ENCODE measurements at places on chromosomes 3 and 15.

DNA sequence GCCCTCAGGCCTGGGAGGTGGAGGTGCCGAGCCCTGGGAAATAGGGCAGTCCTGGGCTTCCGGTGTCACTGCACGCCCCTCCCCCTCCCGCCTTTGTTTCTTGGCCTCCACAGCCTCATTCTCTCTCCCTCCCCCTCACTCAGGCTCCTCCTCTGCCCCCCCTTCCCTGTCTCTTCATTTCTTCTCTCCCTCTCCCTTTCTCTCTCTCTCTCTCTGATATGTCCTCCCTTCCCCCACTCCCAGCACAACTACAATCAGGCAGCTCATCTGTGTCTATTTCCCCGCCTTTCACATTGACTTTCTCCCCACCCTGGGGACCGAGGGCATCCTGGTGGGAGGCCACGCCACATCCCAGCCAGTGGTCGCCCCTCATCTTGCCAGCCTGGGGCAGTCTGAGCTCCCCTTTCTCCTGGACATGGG lies 40.2 kb downstream of the IDH2 start:
- DNase-seq: no peak

- DNase-seq: no peak
These were observed 32.3 kb downstream of the PSTPIP1 start for GRCh38 chr15:77027111-77027696.

GRCh38 chr3:17090280-17090983 lies 205.7 kb downstream of the PLCL2 start:
- no peak for DNase-seq

DNA sequence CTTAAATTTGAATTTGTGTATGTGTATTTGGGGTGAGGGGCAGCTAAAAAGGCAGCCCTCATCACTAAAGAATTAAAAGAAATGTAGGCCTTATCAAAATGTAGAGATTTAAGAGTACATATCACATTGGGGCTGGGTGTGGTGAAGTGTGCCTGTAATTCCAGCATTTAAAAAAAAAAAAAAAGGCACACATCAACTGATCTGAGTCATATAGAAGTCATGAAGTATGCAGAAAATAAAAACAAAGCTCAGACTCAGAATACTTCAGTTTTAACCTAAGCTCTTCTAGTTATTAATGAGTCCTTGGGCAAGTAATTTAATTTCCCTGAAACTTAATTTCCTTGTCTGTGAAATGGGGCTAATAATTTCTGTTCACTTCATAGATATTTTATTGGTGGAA lies 31.6 kb downstream of the SLC24A1 start:
- DNase-seq: no peak

GRCh38 chr3:64167351-64167750 lies 57.9 kb downstream of the PRICKLE2 start:
- DNase-seq: no peak

DNA sequence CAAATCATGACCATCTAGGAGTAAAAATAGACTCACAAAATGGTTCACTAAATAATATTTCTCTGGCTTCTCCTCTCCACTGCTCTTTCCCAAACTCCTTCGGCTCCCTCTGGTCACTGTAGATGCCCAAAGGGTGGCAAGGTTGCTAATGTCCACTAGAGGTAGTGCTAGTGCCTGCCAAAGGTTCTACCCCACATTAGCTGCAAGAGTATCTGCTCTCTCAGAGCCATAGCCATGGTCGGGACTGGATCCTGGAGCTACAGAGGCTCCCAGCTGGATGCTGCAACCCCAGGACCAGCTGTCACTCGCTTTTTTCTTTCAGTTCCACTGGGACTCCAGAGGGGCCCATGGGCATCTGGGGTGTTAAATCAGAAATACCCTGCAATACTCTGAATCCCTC lies 8.5 kb downstream of the HTR3D start:
- DNase-seq: peak; percentile 66

DNA sequence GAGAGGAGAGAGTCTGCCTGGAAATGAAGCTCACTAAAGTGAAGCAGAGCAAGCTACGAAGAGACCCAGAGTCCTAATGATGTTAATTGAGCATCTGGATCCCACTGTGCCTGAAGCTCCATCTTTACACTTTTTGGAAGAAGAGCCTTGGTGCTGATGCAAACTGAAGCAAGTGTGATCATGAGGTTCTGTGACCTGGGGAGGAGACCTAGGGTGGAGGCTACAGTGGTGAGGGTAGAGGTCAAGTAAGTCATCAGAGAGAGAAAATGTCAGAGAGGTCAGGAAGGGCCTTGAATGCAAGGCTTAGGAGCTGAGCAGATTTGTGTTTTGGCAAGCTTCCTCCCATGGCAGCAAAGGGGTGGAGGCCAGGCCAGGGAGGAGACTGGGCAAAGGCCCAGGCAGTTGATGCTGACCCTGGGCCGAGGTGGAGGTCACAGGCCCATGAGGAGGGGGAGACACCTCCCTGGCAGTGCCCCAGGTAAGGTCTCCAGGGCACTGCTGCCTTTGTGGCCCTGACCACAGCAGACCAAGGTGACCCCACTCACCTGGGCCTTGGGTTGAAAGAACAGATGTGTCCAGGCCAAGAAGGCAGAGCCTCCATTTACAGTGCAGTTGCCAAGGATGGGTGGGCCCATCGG lies 1.6 kb downstream of the GRIP2 start:
- DNase-seq: no peak

DNA sequence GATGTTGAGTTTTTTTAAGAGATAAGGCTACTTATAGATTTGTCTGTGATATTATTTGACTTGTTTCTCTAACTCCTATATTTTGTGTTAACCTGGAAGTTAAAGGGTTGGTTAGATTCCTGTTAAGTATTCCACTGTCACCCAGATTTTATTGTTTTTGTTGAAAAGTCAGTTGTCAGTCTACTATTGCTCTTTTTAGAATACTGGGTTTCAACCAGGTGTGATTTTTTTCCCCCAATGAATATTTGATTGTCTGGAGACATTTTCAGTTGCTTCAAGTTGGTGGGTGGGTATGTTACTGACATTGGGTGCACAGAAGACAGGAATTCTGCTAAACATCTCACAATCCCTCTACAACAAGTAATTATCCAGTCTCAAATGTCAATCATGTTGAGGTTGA lies 43.8 kb upstream of the GPR149 start:
- DNase-seq: no peak

GRCh38 chr3:7506606-7507180 lies 645.8 kb downstream of the GRM7 start:
- DNase-seq: no peak

DNA sequence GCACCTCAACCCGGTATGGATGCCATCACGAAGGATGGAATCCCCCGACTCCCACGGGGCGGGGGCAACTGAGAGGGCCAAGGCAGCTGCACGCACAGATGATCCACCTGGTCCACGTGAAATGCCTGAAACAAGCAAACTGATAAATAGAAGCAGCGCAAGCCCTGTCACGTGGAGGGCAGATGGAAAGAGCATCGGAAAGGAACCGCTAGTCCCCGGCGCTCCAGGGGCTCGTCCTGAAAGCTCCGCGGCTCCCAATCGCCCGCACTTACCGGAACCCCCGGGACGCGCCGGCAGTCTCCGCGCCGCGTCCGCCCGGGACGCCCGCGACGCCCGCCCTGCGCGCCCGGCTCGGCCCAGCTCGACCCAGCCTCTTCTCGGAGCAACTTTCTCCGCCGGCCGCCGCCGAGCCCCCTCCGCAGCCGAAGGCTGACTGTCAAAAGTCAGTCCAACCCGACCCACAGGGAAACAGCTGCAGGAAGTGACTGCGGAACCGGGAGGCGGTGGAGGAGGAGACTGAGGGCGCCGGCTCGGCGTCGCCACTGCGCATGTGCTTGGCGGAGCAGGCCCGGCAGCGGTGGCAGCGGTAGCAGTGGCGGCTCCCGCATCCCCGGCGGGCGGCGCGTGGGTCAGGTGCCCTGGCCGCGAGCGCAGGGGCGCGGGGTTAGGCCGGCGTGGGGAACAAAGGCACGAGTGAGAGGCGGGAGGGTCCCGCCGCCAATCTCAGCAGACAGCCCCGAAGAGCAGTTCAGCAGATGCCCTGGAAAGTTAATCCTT lies at the start of gene ZMAT3:
Gene ZMAT3, minus strand, starts transcription at position 487 of the 777 bp plus-strand sequence. CDS start 4,057 bp downstream, outside the sequence.
- peak; percentile 51 for DNase-seq

DNA sequence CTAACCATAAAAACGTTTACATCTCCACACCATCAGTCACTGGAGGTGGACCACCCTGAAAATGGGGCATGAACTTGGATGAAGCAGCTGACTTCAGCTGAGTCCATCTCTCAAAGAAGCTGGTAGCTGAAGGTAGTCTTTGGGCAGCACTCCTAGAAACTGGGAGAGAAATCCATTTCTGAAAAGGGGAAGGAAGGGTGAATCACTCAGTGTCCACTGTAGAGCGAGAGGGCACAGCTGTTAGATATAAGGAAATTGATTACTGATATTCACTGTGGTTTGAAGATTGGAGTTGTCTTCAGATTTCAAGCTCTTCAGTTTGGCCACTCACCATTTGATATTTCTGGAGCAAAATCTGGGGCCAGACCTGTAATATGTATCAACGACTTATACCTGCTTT lies 499.0 kb upstream of the UBE2E2 start:
- DNase-seq: no peak

DNA sequence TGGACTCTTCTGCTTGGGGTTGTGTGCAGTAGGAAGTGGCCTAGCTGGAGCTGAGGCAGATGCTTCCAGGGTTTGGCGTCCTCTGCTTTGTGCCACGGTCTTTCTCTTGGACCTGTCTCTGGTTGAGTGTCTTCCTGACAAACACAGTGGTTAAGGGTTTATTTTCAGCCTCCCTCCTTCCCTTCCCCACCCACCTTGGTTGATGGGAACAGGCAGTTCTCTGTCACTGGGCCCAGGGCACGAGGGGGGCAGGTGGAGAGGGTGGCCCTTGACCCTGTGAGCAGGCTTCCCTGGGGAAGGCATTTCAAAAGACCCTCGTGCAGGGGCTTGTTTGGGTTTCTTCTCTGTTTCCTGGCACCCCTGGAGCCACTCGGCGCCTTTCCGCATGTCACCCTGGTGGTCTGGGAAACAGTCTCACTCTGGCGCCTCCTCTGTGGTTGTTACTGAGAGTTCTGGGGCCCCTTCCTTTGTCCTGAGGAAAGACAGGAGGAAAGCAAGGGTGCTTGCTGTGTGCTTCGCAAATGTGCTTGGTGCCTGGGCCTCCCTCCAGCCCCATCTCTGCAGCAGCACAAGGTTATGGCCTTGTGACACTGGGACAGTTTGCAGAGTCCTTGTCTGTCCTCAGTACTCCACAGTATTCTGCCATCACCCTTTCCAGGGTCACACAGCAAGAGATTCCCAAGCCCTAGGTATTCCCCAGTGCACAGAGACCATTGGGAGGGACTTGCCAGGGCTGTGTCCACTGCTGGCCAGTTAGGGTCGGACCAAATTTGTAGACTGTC lies 10.3 kb upstream of the STAB1 start:
- DNase-seq: no peak

DNA sequence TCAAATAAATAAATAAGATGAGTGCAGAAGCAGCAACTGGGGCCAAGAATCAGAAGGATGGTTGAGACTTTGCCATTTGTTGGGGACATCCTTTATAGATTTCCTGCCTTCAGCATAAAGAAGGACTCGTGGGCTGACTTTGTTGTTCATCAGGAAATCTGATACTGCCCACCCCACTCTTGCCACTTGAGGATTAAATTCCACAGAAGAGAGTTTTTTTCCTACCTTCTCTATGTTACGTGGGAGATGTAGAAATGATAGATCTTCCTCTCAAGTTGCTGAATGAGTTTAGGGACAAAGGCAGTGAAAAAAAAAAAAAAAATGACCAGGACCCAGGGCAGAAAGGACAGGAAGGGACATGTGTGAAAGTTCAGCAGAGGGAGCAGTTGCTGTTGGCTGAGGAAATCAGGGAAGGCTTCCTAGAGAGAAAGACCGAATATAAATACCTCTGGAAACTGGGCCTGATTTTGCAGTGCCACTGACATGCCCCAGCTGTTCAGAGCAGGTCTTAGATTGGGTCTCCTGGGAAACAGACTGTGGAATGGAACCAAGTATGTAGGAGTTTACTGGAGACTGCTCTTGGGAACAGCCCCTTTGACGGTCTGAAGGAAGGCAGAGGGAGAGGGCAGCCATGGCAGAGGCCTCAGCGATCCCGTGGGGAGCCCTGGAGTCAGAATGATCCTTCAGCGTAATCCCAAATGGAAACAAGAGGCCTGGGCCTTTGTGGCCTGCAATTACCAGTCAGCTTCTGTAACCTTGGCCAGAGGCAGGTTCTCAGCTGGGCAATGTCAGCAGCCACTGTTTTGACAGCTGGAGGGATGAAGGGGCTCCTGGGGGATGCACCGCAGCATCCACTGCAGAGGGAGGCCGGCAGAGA lies 50.9 kb downstream of the C3orf20 start:
- DNase-seq: no peak

GRCh38 chr15:70604666-70605315 lies 158.6 kb downstream of the UACA start:
- DNase-seq: no peak

DNA sequence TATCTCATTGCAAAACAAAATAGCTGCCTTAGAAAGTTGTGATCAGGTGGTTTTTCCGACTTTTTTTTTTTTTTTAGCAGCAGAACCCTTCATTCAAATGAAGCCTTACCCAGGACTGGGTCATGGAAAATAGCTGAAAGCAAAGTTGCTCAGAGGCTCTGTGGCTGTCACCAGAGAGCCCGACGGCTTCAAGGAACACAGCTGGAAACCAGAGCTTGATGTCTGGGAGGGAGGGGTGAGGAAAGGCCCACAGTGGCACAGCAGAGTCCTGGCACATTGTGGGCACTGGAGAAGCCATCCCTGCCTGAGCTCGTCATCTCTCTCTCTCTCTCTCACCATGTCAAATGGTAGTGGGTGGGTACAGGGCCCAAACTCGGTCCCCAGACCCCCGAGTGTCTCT lies 77.5 kb downstream of the RPN1 start:
- no peak for DNase-seq

DNA sequence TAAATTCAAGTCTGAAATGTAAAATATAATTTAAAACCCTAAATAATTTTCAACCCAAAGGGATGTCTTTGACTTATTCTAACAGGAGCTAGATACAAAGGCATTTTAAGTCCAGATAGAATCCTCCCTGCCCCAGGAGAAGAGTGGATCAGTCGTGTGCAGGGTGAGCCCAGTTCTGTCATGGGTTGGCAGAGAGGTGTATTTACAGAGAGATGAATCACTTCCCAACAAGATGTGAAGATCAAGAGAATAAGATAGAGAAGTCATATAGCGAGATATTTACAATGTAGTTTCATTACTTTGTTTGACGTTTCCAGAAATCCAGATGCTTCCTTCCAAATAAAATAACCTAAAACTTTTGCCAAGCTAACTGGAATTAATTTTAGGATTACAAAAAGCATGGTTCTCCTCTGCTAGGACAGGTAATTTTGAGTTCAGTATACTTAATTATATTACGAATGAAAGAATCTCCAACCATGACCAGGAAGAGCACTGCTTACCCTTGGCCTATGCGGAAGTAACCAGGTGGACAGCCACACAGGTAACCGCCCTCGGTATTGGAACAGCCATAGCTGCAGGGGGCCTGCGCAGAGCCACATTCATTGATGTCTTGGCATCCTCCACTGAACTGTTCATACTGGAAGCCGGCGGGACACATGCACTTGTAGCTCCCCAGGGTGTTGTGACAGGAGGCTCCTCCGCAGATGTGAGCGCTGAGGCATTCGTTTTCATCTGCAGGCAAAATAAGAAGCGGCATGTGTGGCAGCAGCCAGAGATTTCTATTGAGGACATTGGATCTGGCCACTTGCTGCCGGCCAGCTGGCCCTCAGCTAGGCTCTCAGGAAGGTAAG lies 84.0 kb downstream of the DUT start:
- no peak for DNase-seq

- no peak for DNase-seq
These were observed 13.4 kb downstream of the IL12A start for GRCh38 chr3:160001850-160002623.

Data from DMS 273 treated with DMSO at 0.1 percent for 48 hours (cell line).